Osteoblast (primary cell): ENCODE measurements at places on chromosomes 3 and 15. TPM values are rescaled to one million over a fixed set of nuclear protein-coding genes. Genes with fewer than 3 reads are reported as not detected.

- no peak for DNase-seq
- H3K4me1 ChIP-seq = no peaks in the 10 kb centered on the region
- no peaks in the 10 kb centered on the region for H3K27me3 ChIP-seq
- H3K4me3 ChIP-seq = no peak overlapping the region
- H3K36me3 ChIP-seq = no peaks in the 10 kb centered on the region
- H3K27ac ChIP-seq = no peak overlapping the region
Observed at GRCh38 chr15:29037997-29038705, 152.4 kb downstream of the APBA2 start.

GRCh38 chr3:173567997-173568396 lies 170.5 kb downstream of the NLGN1 start:
- H3K27me3 ChIP-seq = no peaks in the 10 kb centered on the region
- no peaks in the 10 kb centered on the region for H3K36me3 ChIP-seq
- no peaks in the 10 kb centered on the region for H3K4me1 ChIP-seq
- no peak overlapping the region for H3K27ac ChIP-seq
- H3K4me3 ChIP-seq = no peak overlapping the region

DNA sequence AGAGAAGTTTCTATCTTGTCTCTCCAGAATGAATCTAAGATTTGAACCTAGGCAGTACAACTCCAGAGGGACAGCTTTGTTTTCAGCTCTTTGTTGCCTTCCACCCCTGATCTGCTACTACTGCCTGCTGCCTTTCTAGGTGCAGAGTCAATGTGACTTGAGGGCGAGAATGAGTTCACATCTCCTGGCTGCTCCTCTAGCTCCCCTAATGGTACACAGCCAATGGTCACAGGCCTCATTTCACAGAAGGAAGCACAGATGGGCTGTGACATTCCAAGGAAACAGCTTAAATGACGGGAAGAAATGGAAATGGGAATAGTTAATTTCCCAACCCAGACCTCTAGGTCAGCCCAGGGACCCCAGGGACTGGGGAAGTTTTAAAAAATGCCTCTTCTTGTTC lies 32.4 kb downstream of the FAM43A start:
- H3K36me3 ChIP-seq = no peaks in the 10 kb centered on the region
- H3K4me3 ChIP-seq = no peak overlapping the region
- peaks cover 3% of the 10 kb centered on the region for H3K27me3 ChIP-seq
- no peak overlapping the region for H3K27ac ChIP-seq
- no peaks in the 10 kb centered on the region for H3K4me1 ChIP-seq

DNA sequence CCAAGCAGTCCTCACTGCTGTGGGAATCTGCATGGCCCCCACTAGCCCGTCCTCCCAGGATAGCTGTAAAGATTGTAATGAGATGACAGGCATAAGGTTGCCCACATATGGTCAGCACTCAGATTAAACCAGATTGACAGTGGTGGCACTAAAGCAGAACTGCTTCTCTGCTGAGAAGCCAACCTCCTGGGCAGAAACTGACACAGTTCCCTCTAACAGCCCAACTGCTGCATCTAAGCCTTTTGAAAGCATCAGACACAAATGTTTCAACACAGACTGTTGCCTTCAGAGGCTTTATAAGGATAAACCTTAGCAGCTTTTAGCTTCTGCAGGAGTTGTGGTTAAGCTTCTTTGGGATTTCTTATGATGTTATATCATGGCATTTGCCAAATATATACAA lies 13.0 kb downstream of the DCLK3 start:
- no peak overlapping the region for H3K4me3 ChIP-seq
- no peak overlapping the region for H3K27ac ChIP-seq
- H3K36me3 ChIP-seq = no peaks in the 10 kb centered on the region
- DNase-seq = no peak

DNA sequence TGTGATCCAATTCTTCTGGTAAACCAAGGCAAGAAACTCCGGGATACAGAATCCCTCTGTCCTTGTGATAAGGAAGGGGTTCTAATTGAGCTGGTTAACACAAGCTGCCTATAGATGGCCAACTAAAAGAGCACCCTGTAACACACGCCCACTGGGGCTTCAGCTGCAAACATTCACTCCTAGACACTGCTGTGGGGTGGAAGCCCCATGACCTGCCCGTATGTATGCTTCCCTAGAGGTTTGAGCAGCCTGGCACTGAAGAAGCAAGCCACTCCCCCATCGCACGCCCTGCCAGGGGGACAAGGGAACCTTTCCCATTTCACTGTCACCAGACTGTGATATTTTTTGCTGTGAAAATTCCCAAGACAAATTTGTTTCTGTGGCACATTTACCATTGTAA lies 516.9 kb upstream of the GOLIM4 start:
- no peak overlapping the region for H3K27ac ChIP-seq
- no peaks in the 10 kb centered on the region for H3K36me3 ChIP-seq
- H3K4me1 ChIP-seq = no peaks in the 10 kb centered on the region
- no peaks in the 10 kb centered on the region for H3K27me3 ChIP-seq

DNA sequence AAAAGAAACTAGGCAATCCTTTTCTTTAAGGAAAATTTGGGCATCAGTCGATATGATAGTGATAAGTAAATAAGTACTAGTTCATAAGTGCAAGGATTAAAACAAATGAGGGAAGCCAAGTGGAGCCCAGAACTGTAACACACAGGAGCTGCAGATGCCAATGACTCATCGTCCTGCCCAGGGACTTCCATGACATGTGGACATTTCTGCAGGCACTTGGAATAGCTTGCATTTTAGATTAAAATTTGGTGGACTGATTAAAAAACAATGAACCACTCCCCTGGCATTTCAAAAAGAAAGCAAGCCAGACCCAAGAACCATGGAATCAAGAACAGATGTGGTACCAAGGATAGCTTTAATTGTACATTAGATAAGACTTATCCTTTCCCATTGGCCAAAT lies 2.9 kb downstream of the SAMD7 start:
- no peak for DNase-seq
- no peak overlapping the region for H3K4me3 ChIP-seq
- H3K27ac ChIP-seq = no peak overlapping the region
- no peaks in the 10 kb centered on the region for H3K27me3 ChIP-seq
- no peaks in the 10 kb centered on the region for H3K36me3 ChIP-seq

GRCh38 chr3:169627789-169628188 lies 35.7 kb downstream of the MECOM start:
- no peaks in the 10 kb centered on the region for H3K36me3 ChIP-seq
- DNase-seq = no peak
- no peak overlapping the region for H3K4me3 ChIP-seq
- no peaks in the 10 kb centered on the region for H3K4me1 ChIP-seq
- no peaks in the 10 kb centered on the region for H3K27me3 ChIP-seq
- no peak overlapping the region for H3K27ac ChIP-seq

DNA sequence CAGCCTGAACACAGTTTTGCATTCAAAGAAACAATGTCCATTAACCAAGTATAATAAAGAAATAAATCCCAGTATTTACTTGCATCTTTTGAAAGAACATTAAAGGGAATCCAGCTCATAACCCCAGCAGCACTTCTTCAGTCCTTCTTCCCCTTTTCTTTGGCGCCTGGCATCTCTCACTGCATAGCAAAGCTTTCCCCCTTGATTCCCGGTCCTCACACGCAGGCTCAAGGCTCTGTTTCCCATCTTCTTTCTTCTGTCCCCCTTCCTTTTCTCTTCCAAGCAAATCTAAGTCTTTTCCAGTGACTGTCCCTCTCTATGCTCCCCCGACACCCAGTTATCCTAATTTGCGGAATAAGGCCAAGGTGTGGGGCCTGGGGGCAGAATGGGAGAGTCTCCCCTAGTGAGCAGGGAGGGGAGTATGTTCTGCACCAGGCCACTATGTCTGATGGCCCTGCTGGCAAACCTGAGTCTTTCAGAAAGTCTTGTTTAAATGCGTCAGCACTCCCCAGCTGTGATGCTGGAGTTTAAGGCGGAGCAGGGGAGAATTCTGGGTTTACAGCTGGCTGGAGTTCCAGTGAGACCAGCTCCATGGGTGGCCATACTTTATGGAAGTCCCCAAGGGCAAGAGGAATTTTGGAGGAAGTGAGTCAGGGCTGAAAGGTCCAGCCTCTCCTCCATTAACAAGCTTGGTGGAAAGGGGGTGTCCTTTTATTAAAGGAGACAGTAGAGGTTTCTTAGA lies 42.1 kb downstream of the GOLGA6A start:
- H3K36me3 ChIP-seq = peaks cover 44% of the 10 kb centered on the region
- H3K4me3 ChIP-seq = peak overlapping the region; percentile 28
- H3K27me3 ChIP-seq = no peaks in the 10 kb centered on the region

DNA sequence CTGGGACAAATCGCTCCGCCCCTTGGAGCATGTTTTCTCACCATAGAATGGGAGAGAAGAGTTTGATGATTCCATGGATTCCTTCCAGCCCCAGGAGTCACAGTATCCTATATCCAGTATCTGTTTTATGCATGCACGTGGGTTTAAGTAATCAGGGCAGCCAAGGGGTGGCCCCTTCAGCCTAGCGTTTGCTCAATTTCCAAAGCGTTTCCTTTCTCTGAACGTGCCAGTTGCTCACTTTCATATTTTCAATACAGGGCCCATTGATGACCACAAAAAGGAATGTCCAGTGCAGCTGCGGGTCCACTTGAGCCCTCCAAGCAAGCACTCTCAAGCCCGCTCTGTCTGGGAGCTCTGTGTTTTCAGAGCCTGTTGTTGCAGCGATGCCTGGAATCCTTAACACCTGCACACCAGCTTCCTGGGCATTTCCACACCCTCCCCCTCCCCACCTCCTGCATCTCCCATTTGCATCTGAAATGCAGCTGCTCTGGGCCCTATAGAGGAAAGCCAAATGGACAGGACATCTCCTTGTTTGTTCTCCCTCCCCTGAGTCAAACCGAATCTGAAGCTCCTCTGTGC lies 164.3 kb upstream of the LPP start:
- H3K27ac ChIP-seq = no peak overlapping the region
- no peak for DNase-seq
- H3K36me3 ChIP-seq = no peaks in the 10 kb centered on the region

- peaks cover 42% of the 10 kb centered on the region for H3K4me1 ChIP-seq
- peak overlapping the region; percentile 29 for H3K4me3 ChIP-seq
Observed at GRCh38 chr3:29513236-29513635, 232.4 kb downstream of the RBMS3 start.

- H3K27me3 ChIP-seq = no peaks in the 10 kb centered on the region
- DNase-seq = no peak
- H3K36me3 ChIP-seq = peaks cover 3% of the 10 kb centered on the region
- H3K27ac ChIP-seq = no peak overlapping the region
- no peaks in the 10 kb centered on the region for H3K4me1 ChIP-seq
- no peak overlapping the region for H3K4me3 ChIP-seq
Observed at GRCh38 chr3:112114576-112115160, 18.4 kb downstream of the GCSAM start.

DNA sequence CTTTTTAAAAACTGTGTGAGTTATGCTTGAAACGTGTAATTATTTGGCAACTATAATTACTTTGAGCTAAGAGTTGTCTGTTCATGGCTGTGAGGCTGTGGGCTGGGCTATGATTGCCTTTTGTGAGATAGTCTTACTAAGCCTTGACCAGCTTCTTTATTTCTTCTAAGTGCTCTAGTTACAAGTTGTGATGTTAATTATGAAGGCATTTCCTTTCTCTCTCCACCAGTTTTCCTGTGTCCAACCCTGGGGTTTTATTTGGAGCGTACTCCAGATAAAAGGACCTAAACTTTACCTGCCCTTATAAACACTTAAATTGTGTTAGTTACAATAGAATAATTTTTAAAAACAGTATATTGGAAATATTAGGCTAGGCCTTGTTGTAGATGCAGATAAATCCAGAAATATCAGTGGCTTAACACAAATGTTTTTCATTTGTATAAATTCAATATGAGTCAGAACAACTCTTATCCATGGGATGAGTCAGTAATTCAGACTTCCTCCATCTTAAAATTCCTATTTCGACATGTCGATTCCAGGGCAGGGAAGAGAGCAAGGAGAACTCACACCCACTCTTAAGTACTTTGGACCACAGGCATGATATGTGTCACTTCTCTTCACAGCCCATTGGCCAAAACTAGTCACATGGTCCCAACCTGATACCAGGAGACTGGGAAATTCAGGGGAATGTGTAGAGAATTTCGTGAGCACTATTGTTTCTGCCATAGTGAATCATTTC lies 17.0 kb downstream of the TMEM62 start:
- DNase-seq = peak; percentile 92
- no peak overlapping the region for H3K4me3 ChIP-seq
- peak overlapping the region; percentile 78 for H3K27ac ChIP-seq
- peaks cover 17% of the 10 kb centered on the region for H3K36me3 ChIP-seq
- no peaks in the 10 kb centered on the region for H3K27me3 ChIP-seq
- H3K4me1 ChIP-seq = peaks cover 10% of the 10 kb centered on the region

GRCh38 chr3:171810629-171811294 lies 479 bp upstream of the PLD1 start:
- peak overlapping the region; percentile 100 for H3K27ac ChIP-seq
- DNase-seq = peak; percentile 46
- H3K4me3 ChIP-seq = peak overlapping the region; percentile 72
- no peaks in the 10 kb centered on the region for H3K27me3 ChIP-seq

DNA sequence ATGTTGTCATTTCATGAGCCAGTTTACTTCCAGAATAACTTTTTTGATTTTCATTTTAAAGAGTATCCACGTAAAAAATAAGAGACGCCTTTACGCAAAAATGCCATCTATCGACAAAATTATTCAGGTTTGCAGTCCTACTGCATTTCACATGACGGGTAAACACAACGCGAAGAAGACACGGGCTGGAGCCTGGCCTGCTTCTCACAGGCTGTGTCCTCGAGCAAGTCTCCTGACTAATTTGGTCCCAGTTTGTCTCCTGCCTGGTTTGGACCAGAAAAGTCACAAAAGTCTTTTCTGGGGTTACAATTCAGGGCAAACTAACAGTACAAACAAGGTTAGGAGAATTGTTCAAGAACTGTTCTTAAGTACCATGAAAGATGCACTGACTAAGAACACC lies 51.7 kb downstream of the CHSY1 start:
- no peak overlapping the region for H3K4me3 ChIP-seq
- no peak for DNase-seq
- no peaks in the 10 kb centered on the region for H3K27me3 ChIP-seq
- peaks cover 52% of the 10 kb centered on the region for H3K4me1 ChIP-seq
- no peaks in the 10 kb centered on the region for H3K36me3 ChIP-seq

DNA sequence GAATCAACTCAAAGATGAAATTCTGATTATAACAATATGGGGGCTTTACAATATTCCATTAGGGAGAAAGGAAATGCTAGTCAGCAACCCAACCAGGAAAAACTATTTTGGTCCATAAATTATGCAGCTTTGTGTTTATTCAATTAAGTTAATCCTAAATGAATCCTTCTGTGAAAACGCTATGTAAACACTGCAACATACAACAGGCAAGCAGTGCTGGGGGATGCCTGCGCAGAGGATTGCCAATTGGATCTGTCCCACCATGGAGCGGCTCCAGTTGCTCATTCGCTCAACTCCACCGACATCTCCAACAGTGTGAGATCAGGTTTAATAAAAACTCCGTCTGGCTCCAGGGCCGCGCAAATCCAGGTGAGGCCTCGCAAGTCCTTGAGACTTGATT lies 290.5 kb upstream of the VEPH1 start:
- H3K27me3 ChIP-seq = no peaks in the 10 kb centered on the region
- no peak for DNase-seq
- H3K27ac ChIP-seq = no peak overlapping the region
- H3K4me3 ChIP-seq = no peak overlapping the region
- H3K4me1 ChIP-seq = peaks cover 4% of the 10 kb centered on the region

- H3K27me3 ChIP-seq = no peaks in the 10 kb centered on the region
- peaks cover 16% of the 10 kb centered on the region for H3K36me3 ChIP-seq
- no peak overlapping the region for H3K27ac ChIP-seq
- DNase-seq = no peak
- H3K4me1 ChIP-seq = peaks cover 5% of the 10 kb centered on the region
Observed at GRCh38 chr3:183967693-183968092, 50.0 kb downstream of the ABCC5 start.

C3orf20 gene
- under 0.01 and 0.29 TPM in 2 replicates for total RNA-seq

RGMA gene
- total RNA-seq = 2.5 and 3.2 TPM in 2 replicates

ABHD2 gene
- total RNA-seq = 115 and 151 TPM in 2 replicates

DNAH12 gene
- under 0.01 TPM in 2 replicates for total RNA-seq

SPINK8 gene
- total RNA-seq = not detected in 2 replicates
